ENCODE measurements at places on chromosomes 2 and 18.

DNA sequence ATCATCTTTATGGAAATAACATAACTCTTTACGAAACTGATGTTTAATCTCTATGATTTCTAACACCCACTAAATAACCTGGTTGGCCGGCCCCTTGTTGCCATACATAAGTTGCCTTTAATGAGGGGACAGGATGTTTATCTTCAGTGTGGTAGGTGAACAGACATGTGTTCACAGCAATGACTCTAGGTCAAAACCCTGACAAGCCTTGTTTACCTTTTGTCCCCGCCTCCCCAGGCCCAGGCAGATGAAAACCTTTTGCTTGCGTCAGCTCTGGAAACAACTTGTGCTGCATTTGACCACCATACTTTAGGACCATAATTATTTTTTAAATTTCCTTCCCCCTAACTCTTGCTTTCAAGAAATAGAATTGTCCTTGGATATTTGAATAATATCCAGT, 2.9 kb upstream of the DSG4 start:
- no peak for DNase-seq

DNA sequence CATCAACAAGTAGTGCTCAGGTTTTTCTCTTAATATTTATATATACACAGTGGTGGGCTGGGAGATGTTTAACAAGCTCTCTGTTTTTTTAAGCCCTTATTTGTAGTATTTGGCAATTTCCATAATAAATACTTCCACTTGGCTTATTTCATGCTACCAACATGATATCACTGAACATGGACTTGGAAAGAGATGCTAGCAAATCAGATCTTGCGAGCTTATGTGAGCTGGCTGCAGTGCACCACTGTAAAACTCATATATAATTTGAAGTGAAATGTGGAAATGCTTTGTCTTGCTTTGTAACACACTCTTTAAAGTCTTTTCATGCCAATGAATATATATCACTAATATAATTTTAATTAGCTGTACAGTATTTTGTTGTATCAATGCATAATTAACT, 155.7 kb downstream of the ALK start:
- DNase-seq: no peak

GRCh38 chr2:234377761-234378391, 119.0 kb downstream of the ARL4C start:
- DNase-seq: no peak

DNA sequence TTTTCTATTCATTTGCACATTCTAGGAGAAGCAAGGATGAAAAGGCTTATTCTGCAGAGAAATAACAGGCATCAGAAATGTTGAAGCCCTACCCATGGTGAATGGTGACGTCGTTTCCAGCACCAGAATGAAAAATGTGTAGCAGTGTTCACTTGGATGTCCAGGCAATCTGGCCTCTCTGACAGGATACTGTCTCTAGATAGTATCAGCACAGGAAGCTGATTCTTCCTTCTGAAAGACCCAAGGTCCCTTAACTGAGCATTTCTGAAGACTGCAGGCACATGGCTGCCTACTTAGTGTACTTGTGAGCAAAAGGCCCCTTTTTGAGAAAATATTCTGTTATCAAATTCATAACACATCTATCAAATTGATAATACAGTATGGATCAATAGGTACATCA, 234.1 kb downstream of the XIRP2 start:
- no peak for DNase-seq

DNA sequence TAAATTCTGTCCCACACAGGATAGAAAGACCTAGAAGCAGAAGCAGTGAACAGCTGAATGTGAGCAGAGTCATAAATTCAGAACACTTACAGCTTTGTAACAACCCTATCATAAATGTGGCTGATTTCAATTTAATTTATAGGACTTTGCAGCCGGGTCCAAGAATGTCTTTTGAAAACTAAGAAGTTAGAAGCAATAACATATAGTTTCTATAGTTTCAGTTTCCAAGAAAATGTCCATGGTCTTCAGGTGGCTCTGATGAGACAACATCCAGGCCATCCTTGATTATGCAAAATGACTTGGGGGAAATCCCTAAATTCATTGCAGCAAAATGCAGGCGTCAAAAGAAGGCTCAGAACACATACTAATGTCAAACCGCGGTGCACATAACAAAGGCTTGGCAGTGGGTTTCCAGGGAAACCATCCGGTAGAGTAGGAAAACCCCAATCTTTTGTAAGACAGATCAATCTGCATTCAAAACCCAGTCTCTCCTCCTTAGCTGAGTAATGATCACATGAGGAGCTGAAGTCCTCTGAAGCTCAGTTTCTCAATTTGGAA, 442.2 kb upstream of the ID2 start:
- DNase-seq: no peak

DNA sequence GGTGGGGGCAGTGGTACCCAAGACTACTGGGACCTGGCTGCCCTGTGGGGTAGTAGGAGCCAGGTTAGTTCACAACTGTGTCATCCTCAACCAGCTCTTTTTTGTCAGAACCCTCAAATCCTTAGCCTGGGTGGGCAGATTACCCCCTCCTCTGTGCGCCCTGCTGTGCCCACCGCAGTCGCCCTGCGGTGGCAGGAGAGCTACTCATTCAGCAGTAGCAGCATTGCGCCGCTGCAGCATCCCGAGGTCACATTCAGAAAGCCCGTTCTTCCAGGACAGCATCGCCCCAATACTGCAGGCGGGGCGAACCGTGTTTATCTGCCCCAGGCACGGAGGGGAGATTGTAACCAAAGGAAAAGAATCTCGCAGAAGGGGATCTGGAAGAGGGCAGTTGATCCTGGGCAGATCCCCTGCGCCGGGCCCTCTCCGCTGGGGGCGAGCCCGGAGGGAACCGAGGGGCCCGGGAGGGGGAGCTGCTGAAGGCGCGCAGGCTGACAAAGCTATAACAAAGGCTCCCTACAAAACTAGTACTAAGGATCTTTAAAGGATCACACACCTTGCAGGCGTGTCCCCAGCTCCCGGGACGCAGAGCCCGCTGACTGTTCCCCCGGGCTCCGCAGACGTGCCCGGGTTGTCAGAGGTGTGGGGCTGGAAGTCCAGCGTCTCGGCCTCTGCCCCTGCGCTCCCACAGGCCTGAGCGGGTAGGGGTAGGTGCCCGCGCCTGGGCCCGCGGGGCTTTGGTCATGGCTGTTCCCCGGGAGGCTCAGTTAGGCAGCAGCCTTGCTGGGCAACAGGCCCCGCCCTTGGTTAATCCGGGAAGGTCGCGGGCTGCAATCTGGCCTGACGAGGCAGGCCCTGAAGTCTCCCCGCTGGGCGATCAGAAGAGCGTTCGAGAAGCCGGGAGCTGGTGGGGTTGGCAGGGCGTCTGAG, 13.2 kb downstream of the POU3F3 start:
- DNase-seq: no peak

GRCh38 chr2:199273042-199273511, 184.7 kb downstream of the SATB2 start:
- DNase-seq: no peak

GRCh38 chr18:68707646-68708045, 7.3 kb downstream of the TMX3 start:
- DNase-seq: no peak

GRCh38 chr18:59871711-59872362, 28.0 kb upstream of the PMAIP1 start:
- DNase-seq: no peak

DNA sequence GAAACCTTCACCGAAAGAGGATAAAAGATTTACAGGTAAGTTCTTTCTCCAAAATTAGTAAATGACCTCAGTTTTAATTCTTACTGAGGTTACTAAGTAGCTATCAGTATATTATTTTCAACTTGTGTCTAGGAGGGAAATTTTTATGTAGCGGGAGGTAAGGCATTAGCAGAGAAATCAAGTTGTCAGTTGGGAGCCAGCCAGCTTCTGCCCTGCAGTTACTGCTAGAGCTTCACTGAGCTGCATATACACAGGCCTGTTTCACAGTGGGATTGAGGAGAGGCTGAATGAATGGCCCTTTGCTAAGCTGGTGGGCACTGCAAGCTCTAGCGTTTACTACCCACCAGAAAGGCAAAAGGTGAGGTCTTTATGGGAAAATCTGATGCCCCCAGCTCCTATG, 105.7 kb downstream of the ACAA2 start:
- DNase-seq: no peak

GRCh38 chr2:152493945-152494528, 159.1 kb downstream of the FMNL2 start:
- no peak for DNase-seq

DNA sequence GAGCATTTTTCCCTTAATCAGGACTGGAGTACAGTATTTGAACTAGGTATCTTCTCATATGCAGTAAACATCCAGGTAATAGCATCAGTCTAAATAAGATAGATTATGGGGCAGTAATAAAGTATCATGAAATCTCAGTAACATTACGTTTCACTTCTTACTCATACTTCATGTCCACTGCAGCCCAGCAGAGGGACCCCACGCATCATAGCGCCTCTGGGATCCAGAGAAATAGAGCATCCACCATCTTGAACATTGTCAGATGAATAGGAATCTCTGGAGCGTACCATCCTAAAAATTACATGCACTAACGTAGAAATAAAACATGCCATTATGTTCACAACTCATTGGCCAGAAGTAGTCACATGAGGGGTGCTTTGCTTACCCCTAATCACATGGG, 499.0 kb downstream of the CPS1 start:
- DNase-seq: no peak

DNA sequence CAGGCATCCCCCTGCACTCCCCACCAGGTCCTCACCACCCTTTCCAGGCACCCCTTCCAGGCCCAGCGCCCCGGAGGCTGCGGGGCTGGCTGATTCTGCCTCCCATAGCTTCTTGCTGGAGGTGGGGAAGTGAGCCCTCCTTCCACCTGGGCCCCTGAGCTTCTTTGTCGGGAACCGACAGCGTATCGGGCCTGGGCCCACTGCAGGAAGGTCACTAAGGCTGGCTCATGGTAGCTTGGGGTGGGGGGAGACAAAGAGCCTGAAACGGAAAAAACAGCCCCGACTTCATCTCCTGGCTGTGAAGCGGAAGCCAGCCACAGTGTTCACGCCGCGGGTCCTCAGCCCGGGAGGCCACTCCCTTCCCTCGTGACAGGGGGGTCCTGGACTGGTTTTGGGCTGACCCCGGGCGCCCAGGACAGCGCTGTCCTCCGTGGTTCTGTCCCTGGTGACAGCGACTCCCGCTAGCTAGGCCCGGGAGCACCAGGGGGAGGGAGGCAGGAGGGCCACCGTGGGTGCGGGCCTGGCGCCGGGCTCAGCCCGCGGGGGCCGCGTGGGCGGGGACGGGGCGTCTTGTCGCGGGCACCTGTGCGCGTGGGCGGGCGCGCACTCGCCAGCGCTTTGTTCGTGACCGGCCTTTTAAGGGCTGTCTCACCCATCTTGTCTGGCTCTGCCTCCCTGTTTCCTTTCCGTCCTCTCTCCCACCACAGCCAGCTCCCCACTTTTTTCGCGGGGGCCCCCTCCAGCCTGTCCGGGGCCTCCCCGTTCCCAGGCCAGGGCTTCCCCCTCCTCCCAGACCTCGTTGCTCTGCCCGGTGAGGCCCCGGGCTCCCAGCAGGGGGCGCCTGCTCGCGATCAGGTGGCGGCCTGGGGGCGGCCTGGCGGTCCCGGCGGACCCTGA, 64.9 kb downstream of the DNMT3A start:
- peak; percentile 40 for DNase-seq

GRCh38 chr18:70044632-70045031, 97.0 kb upstream of the CD226 start:
- DNase-seq: no peak

- no peak for DNase-seq
Measured at GRCh38 chr2:49189512-49190225, 35.4 kb upstream of the FSHR start.

Data from cortex of kidney (tissue), 1 donor.